ENCODE measurements at places on chromosomes 4 and X.

- no peak for DNase-seq
Measured at GRCh38 chrX:28542791-28543190, 44.5 kb upstream of the IL1RAPL1 start.

- no peak for DNase-seq
Measured at GRCh38 chr4:78370631-78371372, 180.8 kb upstream of the ANXA3 start.

- no peak for DNase-seq
Measured at GRCh38 chrX:115713460-115713859, 152.5 kb downstream of the PLS3 start.

DNA sequence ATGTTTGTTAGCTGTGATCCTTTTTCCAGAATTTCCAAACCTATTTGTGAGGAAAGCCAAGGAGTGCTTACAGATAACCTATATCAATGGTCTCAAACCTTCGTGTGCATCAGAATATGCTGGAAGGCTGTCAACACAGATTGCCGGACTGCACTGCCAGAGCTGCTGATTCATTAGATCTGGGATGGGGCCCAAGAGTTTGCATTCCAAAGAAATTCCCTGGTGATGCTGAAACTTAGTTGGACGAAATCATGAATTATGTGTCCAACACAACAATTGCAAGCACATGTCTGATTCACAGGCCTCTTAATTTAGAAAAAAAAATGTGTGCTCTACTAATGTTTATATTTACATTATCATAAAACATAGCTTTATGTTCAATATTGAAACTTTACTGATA is 544.0 kb upstream of the AMOT start:
- no peak for DNase-seq

DNA sequence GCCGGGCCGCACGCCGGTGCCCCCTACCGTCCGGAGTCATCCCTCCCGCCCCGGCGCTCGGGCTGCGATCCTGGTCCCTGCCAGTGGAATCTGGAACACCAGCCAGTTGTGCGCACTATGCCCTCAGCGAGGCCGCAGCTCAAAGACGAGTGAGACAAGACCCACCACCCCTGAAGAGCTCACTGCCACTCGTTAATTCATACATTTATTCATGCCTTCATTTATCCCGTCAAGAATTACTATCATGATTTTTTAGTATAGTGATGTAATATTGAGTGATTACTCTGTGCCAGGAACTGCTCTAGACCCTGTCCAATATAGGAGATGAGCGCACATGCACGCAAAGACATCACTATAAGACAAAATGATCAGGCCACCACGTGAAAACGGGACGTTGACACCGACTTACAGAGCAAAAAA is 247 bp upstream of the PPA2 start:
- peak; percentile 72 for DNase-seq

DNA sequence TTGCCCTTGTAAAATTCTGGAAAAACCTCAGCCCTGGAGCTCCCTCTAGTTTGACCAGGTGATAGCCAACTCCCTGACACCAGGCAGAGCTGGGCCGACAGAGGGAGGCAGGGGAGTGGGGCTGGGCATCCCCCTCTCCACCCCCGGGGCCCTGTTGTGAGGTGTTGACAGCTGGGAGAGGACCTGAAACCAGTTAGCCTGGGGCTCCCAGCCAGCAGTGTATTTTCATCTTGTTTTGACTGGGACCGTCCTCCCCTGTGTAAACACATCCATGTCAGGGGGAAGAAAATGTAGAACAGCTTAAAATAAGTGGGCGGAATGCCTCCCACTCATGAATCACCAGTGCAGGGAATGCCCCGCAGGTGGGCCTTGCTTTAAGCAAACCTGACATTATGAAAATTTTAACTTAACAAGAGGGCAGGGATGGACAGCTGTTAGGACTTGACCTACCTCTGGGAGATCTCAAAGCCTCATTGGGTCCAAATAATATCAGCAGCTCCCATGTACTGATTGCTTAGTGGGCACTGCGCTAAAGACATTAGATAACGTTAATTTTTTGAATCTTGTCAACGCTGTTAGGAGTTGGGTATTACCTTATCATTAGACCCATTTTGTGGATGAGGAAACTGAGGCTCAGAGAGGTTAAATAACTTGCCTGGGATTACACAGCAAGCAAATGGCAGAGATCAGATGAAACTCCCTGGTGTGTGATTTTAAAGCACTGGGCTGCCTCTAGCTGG is 45.9 kb downstream of the TSC22D3 start:
- DNase-seq, result no peak

DNA sequence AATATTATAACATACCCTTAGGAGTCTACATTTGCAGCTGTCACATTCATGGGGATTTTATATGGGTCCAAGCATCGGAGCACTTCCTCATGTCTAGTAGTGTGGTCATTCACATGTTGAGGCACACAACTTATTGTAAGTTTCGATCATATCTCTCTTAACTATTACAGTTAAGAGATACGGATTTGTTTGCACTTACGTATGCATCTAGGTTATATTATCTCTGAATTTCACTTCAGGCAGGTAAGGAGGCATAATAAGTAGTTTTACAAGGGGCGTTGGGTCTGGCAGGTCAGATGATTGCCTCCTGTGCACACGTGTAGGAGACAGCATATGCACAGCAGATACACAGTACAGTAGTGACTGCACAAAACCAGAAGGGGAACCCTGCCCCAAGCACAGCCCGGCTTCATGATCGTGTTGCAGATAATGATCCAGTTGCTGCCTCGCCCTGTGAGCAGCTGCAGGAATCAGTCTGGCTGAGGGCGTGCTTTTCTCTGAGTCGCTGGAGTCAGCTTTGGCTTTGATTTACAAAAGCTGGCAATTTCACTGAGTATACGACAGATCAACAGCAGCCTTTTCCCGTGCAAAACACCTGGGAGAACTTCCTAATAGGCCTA is 302.9 kb upstream of the GATB start:
- DNase-seq, result peak; percentile 9

- DNase-seq, result no peak
Measured at GRCh38 chr4:179164267-179164999, 1722.2 kb upstream of the AGA start.

- no peak for DNase-seq
Measured at GRCh38 chr4:175127314-175127713, 209.2 kb downstream of the ADAM29 start.

GRCh38 chrX:119482041-119482440 is 13.8 kb downstream of the SLC25A5 start:
- no peak for DNase-seq

DNA sequence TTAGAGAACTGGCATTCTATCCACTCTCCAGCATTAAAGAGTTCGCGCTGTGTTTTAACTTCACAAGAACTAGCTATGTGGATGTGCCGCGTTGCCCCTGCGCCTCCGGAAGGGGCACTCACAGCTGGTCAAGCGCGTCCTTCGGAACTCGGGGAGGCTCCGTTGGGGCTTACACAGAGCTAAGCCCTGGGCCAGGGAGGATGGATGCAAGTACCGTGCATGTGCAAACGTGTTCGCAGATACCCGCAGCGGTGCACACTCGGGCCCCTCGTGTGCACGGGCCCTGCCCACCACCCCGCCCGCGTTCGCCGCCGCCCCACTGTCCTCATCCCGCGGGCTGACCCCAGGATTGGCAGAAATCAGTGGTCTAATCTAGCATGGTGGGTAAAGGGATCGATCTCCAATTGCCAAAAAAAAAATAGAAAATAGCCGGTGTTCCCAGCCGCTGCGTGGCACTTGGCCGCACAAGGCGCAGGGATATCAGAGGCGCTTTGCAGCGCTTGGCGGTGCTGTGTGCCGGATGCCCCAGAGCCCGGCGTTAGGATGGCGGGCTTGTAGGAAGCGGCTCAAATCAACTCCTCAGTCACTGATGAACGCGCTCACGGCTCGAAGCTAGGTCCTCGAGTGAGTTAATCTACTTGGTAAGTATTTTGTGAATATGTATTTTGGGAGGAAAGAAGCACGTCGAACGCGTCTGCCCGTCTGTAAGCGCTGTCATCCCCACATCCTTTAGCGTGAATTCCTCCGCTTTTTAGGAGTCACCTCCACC is 989 bp upstream of the PCDH10 start:
- peak; percentile 2 for DNase-seq

DNA sequence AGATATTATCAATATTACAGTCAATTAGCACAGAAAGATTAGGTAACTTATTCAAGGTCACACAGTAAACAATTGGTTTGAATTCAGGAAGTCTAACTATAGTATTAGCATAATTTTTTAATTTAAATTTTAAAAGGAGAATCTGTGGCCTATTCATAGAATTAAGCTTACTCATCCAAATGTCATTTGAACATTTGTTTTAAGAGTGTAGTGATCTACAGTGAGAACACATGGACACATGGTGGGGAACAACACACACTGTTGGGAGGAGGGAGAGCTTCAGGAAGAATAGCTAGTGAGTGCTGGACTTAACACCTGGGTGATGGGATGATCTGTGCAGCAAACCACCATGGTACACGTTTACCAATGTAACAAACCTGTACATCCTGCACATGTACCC is 48.3 kb downstream of the MEPE start:
- DNase-seq, result no peak

GRCh38 chrX:6683353-6683752 is 148.4 kb upstream of the VCX3A start:
- DNase-seq, result no peak

DNA sequence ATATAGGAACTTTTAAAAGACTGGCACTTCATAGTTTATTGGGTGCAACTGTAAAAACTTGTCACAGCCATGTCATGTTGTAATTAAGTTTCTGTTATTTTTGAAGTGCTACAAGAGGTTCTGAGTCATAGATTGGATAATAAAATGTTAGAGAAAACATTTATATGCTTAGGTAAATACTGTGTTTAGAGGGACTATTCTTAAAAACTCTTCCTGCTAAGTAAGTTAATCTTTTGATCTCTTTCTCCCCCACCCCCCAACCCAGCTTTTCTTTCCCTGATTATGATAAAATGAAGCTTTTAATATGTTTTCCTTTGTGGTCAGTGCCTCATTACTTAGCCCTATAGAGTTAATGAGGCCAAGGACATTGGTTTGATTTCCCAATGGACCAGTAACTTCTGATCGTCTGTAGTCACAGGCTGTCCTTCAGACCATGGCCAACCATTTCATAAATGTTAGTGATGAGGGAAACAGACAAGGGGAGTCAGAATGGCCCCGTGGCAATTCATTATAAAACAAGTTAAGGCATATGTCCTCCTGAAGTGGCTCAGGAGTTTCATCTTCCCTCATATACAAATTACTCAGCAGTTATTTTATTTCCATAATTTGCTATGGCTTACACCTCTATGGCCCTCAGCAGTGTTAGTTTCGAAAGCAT is 3.9 kb upstream of the PDLIM5 start:
- DNase-seq, result no peak

- DNase-seq, result no peak
Measured at GRCh38 chrX:154515090-154515965, 704 bp downstream of the FAM3A start.

DNA sequence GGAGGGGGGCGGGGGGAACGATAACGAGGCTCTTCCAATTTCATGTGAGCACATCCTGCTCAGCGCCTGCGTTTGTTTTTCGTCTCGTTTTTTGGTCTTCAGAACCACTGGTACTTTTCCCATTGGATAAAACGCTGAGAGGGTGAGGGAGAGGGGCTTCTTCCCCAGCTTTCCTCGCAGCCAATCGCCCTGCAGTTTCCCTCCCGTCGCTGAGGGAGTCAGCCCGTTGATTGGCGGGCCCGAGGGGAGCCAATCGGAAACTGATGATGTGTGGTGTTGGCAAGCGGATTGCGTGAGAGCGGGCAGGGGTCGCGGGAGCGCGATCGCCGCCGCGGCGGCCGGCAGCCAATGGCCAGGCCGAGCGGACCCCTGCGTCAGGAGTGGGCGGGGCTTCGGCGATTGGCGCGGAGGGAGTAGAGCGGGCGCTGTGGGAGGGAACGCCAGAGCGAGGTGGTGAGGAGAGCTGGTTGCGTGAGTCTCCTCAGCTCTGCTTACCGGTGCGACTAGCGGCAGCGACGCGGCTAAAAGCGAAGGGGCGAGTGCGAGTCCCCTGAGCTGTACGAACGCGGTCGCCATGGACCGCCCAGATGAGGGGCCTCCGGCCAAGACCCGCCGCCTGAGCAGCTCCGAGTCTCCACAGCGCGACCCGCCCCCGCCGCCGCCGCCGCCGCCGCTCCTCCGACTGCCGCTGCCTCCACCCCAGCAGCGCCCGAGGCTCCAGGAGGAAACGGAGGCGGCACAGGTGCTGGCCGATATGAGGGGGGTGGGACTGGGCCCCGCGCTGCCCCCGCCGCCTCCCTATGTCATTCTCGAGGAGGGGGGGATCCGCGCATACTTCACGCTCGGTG is at the start of gene TSPYL2:
TSPYL2 (plus strand) TSS at position 443 of the 848 bp plus-strand sequence; CDS start at position 575, 132 bp downstream.
- peak; percentile 95 for DNase-seq

- DNase-seq, result no peak
Measured at GRCh38 chrX:43140582-43140981, 362.6 kb upstream of the PPP1R2C start.

DNA sequence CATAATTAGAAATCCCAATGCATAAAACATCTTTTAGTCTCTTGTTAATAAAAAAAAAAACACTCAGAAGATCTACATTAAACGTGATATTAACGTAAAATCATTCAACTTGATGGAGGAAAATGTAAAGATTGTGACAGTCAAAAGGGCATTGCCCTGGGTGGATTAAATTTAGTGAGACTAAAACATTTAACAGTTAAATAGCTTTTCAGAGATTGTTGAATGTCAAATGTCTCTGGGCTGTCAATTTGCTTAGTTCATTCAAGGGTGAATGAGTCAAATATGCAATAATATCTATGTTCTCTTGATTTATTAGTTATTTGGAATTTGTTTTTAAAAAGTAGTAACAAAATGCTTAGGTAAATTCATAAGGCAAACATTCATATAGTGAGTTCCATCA is 836.6 kb upstream of the PCDH10 start:
- DNase-seq, result no peak

- DNase-seq, result no peak
Measured at GRCh38 chr4:11480683-11481082, 52.0 kb upstream of the HS3ST1 start.

- DNase-seq, result no peak
Measured at GRCh38 chrX:134194915-134195314, 42.1 kb upstream of the CCDC160 start.

GRCh38 chr4:37138789-37139188 is 105.8 kb upstream of the NWD2 start:
- no peak for DNase-seq

DNA sequence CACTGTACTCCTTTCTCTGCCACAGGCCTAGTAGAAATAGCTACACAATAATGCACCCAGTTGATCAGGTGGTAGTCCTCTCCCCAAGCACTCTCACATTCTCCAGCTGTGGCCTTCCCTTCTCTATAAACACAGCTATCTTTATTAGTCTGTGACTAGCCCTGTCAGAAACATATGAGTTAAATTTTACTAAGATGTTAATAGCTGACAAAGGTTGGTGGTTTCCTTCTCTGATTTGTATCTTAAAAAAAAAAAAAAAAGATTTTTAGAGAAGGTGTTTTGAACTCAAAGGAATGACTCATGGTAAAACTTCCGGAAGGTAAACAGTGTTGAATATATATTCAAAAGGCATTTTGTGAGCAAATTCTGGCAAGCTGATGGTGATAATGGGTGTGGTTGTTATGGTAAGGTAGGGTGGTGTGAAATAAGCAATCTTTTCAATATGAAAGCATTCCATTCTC is 327.4 kb downstream of the PPP3CA start:
- DNase-seq, result no peak

GRCh38 chr4:86939729-86940575 is 5.1 kb downstream of the AFF1 start:
- DNase-seq, result no peak

Data from NCI-H2107 (cell line).